ENCODE measurements at places on chromosomes 1 and 21.

DNA sequence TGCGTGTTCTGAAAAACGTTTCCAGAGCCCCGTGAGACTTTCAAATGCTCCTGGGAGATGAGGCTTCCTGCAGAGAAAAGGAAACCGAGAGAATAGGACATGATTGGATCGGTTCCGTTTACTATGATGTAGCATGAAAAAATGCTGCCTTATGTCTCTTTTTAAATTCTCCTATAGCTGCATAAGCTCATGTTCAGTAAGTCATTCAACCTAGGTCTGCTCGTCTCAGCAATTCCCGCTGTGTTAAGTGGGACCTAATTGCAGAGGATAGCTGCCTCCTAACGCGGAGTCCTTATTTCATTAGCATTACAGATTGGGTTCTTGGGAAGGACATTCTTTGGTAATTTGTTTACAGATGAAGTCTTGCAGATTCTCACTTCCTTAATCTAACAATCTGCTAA, 165.3 kb downstream of the GALNT2 start:
- H3K4me3 ChIP-seq = no peak overlapping the region
- no peak for DNase-seq
- H3K27ac ChIP-seq = no peak overlapping the region
- no peaks in the 10 kb centered on the region for H3K27me3 ChIP-seq
- peaks cover 12% of the 10 kb centered on the region for H3K4me1 ChIP-seq
- H3K36me3 ChIP-seq = peaks cover 31% of the 10 kb centered on the region

GRCh38 chr1:96234299-96234698, 487.3 kb upstream of the PTBP2 start:
- H3K36me3 ChIP-seq = no peaks in the 10 kb centered on the region
- H3K4me1 ChIP-seq = no peaks in the 10 kb centered on the region
- no peak for DNase-seq
- H3K27me3 ChIP-seq = no peaks in the 10 kb centered on the region
- no peak overlapping the region for H3K4me3 ChIP-seq
- H3K27ac ChIP-seq = no peak overlapping the region

GRCh38 chr1:20411196-20411980, 74.6 kb downstream of the CAMK2N1 start:
- no peak overlapping the region for H3K4me3 ChIP-seq
- H3K4me1 ChIP-seq = no peaks in the 10 kb centered on the region
- no peak for DNase-seq
- no peak overlapping the region for H3K27ac ChIP-seq
- H3K36me3 ChIP-seq = no peaks in the 10 kb centered on the region

DNA sequence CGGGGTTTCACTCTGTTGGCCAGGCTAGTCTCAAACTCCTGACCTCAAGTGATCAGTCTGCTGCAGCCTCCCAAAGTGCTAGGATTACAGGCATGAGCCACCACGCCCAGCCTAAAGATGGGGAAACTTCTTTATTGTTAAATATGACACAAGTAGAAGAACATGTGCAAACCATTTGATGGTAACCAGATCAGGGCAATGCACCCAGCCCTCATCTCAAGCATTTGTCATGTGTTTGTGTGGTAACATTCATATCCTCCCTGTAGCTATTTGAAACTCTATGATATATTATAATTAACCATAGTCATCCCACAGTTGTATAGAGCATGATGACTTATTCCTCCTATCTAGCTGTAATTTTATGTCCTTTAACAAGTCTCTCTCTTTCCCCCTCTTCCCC, 119.5 kb upstream of the TMPRSS2 start:
- no peak for DNase-seq
- no peak overlapping the region for H3K4me3 ChIP-seq
- no peaks in the 10 kb centered on the region for H3K36me3 ChIP-seq
- H3K27me3 ChIP-seq = peaks cover 54% of the 10 kb centered on the region
- no peak overlapping the region for H3K27ac ChIP-seq
- peaks cover 3% of the 10 kb centered on the region for H3K4me1 ChIP-seq

- DNase-seq = no peak
- H3K4me1 ChIP-seq = peaks cover 11% of the 10 kb centered on the region
- H3K4me3 ChIP-seq = no peak overlapping the region
These were observed 84.2 kb downstream of the OBSCN start for GRCh38 chr1:228291906-228292608.
